ENCODE measurements at places on chromosomes 2 and 18.
A peak's percentile ranks its signal among the peaks of the same experiment; 100 is the strongest.

- no peak for DNase-seq
These were observed 108.8 kb downstream of the FMNL2 start for GRCh38 chr2:152443771-152444170.

DNA sequence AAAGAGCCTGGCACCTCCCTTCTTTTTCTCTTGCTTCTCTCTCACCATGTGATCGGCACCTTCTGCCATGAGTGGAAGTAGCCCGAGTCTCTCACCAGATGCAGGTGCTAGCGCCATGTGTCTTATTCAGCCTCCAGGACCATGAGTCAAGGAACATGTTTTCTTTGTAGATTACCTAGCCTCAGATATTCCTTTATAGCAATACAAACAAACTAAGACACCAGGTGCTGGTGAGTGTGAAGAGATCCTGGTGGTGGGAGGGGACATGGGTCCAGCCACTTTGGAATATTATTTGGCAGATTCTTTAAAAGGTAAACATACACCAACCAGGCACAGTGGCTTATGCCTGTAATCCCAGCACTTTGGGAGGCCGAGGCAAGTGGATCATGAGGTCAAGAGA is 5.9 kb upstream of the USP40 start:
- DNase-seq, result no peak

- DNase-seq, result peak; percentile 65
These were observed 108.7 kb upstream of the KCTD1 start for GRCh38 chr18:26656944-26657536.

- no peak for DNase-seq
These were observed 20.0 kb upstream of the FBLN7 start for GRCh38 chr2:112118148-112118547.

GRCh38 chr18:45566025-45566740 is 49.1 kb upstream of the SLC14A2 start:
- no peak for DNase-seq

- DNase-seq, result no peak
These were observed 32.6 kb downstream of the NAPG start for GRCh38 chr18:10558243-10558966.

GRCh38 chr2:137925599-137925998 is 38.7 kb upstream of the HNMT start:
- DNase-seq, result no peak

DNA sequence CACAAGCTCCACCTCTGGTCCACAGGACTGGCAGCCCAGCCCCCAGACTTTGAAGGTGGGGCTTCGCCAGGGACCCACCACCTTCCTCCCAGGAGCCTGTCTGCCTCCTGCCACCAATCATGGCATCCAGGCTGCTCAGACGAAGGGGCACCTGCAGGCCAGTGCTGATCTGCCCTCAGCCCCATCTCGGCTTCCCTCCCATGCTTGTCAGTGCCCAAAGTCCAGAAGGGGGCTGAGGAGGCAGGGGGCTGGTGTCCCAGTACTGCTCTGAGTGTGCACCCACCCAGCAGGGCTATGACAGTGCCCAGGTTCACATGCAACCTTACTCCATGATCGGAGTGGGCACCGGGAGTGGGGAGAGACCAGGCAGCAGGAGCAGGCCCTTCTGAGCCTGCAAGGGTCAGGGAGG is 25.3 kb upstream of the RUFY4 start:
- no peak for DNase-seq

DNA sequence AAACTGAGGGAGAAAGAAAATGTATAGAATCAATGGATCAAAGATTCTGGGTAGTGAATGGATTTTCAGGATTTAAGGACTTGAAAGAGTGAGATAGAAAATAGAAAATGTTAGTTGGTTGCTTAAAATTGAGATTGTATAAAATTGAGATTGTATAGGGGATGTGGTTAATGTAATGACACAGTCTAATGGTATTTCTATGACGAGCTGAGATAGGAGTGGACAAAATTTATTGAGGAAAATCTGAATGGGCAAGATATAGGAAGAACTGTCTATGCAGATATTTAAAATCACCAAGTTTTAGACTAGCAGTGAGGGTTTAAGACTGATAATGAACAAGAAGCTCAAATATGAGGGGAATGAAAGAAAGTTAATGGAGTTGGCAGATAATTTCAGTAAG is 406.6 kb downstream of the NYAP2 start:
- no peak for DNase-seq

DNA sequence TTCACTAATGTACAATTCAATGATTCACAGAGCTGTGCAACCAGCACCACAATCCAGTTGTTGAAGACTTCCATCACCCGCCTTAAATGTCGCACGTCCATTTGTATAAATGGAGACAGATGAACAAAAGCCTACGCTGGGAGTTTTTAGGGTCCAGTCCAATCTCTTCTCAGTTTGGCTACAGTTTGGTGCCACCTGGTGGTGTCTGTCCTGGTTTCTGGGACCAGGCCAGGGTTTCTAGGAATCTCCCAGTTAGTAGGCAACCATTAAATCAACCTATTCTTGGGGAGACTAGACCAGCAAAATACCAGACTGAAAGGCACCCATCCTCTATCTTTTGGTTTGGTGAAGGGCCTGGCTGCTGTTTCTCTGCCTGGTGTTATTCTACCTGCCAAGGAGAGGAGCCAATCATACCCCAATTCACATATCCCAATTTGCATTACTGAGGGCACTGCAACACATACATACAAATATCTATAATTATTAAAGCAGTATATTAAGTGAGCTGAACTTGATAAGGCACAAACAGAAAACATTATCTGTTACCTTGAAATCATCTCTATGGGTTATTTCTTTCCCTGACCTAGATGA is 3.2 kb upstream of the DDX1 start:
- peak; percentile 100 for DNase-seq

DNA sequence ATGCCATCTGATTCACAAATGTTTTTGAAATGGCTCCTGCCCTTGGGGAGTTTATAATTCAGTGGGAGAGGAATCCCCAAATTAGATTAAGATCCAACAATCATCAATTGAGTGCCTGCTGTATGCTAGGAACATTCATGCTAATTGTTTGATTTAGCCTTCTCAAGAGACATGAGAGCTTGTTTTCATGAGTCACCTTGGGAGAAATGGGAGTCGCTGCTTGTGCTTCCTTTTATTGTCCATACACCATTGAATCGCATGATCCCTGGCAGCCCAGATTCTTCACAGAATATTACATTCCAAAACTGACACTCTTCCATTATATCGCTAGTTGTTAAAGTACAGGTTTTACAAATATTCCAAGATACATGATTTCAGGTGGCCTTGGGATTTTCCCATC is 106.0 kb upstream of the MAP3K20 start:
- DNase-seq, result no peak

DNA sequence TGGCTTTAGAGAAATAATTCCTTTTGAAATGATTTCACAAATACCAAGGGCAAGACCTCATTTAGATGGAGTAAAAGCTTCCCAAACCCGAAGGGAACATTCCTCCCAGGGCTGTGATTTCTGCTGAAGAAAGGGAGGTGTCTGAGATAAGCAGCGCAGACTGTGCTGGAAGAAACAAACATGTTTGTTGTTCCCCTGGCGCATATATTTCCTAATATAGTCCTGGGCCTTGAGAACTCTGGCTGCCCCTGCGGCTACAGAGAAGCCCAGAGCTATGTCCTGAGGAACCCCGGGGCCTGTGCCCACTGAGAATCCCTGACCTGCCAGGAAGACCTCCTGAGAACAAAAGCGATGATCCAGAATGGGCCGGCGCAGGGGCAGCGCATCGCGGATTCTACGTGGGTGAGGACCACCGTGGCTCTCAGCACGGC is 372.6 kb upstream of the NT5C1B start:
- no peak for DNase-seq

- DNase-seq, result no peak
These were observed 54.0 kb upstream of the PPP1CB start for GRCh38 chr2:28697602-28698149.

DNA sequence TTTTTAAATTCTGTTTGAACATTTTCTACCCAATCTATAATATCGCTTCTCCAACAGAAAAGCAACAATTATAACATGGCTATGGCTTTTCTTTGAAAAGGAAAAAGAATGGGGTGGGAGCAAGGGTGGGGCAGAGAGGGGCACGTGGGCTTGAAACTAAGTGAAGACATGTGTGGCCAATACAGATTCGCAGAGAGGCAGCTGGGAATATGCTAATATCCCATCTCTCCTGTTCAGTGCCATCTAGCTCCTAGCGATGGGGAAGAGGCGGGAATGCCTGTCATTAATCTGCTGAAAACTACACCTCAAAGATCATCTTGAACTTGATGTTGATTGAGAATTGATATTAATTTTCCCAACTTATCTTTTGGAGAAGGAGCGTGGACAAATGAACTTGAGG is 65.5 kb upstream of the ITGA6 start:
- no peak for DNase-seq

DNA sequence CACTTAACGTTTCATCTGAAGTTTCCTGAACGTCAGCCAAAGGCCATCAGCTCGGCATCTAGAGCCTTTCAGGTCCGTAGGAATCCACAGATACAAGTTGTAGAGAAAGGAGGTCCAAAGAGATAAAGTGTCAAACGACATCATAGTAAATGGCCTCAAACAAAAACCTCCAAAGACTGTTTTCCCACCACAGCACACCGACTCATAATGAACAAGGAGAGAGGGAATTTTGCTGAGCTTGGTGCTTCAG is 150.3 kb downstream of the PXDN start:
- DNase-seq, result no peak

GRCh38 chr2:19250906-19251305 is 107.5 kb downstream of the OSR1 start:
- no peak for DNase-seq

- no peak for DNase-seq
These were observed 110.7 kb upstream of the OTX1 start for GRCh38 chr2:62939735-62940491.

- no peak for DNase-seq
These were observed 199.7 kb downstream of the KCNS3 start for GRCh38 chr2:18078216-18078615.

- DNase-seq, result no peak
These were observed 484.5 kb upstream of the ZNF804A start for GRCh38 chr2:184113696-184114403.

- no peak for DNase-seq
These were observed 208.0 kb downstream of the ZFP36L2 start for GRCh38 chr2:43018179-43019024.

- no peak for DNase-seq
These were observed 4.0 kb upstream of the RMC1 start for GRCh38 chr18:23499291-23499781.

GRCh38 chr2:83630351-83630750 is 828.7 kb downstream of the SUCLG1 start:
- no peak for DNase-seq

GRCh38 chr2:188403676-188404075 is 112.0 kb downstream of the GULP1 start:
- DNase-seq, result no peak

GRCh38 chr2:108978709-108979111 is 10.3 kb downstream of the EDAR start:
- no peak for DNase-seq

- DNase-seq, result no peak
These were observed 63.5 kb upstream of the NFE2L2 start for GRCh38 chr2:177328056-177328455.

GRCh38 chr2:43142921-43143438 is 83.4 kb downstream of the ZFP36L2 start:
- DNase-seq, result no peak

GRCh38 chr2:102604769-102605168 is 14.6 kb upstream of the SLC9A2 start:
- DNase-seq, result peak; percentile 57

- DNase-seq, result no peak
These were observed 94.1 kb downstream of the WDSUB1 start for GRCh38 chr2:159192371-159192918.

DNA sequence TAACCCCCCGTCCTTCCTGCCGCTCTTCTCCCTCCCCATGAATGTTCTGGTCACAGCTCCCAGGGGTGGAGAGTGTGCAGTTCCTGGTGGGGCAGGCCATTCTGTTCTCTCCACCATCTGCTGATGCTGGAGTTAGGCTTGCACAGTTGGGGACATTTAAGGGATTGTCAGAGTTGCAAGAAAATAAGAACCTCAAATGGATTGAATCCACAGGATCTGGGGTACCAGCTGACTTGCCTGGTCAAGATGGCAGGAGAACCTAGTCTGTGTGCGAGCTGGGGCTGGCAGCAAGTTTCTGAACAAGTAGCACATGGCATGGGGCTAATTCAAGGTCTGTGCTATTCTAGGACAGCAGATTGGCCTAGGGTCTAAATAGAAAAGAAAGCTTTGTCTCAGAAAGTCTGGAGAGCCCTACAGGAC is 60.8 kb upstream of the TXNDC2 start:
- DNase-seq, result no peak

All from NCI-H526 treated with DMSO at 0.1 percent for 48 hours (cell line).